IPS DF 6.9 (cell line): ENCODE measurements at places on chromosomes 7 and 10.

DNA sequence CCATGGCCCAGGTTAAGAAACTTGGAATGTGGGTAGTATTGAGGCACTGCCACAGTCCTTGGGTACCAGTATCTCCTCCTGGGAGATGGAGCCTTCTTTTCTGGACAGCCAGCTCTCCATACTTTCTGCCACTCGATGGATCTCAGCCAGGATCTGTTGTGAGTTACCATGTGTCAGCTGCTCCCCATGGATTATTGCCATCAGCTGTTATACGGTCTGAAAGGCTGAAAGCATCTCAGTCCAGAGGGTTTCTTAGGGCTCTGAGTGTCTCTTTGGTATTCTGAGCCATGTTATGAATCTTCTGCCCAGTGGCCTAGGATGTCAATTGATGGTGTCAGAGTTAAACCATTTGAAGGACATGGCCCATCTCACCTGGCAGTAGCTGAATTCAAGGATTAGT lies 197.5 kb downstream of the C7orf25 start:
- DNase-seq, result no peak

DNA sequence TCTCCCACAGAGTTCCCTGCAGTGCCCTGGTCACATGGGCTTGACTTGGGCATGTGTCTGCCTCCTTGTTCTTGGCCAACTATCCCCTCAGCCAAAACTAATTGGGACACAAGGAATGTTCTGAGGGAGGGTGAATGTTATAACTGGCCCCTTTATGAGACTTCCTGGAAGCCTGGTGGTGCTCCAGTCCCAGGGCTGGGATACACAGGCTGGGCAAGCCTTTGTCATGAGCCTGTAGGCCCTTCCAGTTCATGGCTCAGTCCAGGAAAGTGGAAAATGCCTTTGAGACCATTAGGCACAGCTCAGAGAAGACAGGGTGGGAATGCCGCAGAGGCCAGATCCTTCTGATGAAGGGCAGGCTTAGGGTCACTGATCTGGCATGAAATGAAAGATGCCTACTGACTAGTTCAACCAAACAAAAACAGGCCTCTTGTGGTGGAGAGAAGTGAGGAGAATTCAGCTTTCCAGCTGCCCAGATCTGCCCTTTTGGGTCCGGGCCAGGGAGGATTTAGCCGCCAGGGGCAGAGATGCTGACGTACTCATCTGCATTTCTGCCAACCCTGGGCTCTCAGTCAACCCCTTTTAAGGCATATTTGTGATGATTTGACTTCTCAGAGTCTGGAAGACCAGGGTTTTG lies 961.5 kb downstream of the KCNMA1 start:
- DNase-seq, result no peak

DNA sequence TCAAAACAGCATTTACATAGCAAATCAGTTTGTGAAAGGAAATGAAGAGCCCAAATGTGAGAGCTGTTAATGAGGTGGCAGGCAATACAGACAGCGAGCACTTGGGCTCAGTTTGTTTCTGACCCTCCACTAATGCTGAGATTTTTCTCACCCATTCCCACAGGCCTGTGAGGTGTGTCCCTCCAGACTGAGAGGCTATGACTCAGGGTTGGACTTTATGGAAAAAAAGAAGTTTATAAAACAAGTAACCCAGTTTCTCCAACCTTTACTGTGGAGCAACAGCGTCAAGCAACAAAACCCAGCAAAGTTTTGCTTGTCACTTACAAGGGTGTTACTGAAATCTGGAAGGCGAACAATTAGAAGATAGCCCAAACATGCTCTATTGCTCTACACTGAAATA lies 4.9 kb upstream of the FEZF1 start:
- no peak for DNase-seq

- no peak for DNase-seq
Measured at GRCh38 chr10:126663328-126663727, 7.2 kb downstream of the C10orf90 start.

DNA sequence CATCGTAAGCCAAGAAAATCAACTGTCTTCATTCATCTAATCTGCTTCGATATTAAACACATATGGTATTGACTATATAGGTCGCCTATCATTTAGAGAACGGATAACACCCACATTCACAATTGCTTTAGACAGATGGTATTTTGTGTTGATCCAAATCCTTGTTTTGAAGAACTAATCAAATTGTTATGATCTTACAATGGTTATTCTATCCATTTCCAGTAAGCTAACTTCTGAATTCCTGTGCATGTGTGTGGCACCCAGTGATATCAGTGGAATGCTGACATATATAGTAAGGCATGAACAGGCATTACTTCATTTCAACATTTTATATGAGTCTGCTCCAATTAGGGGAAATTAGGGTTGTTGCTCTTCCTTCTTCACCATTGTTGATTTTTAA lies 98.8 kb downstream of the SEMA3E start:
- DNase-seq, result no peak

- DNase-seq, result no peak
Measured at GRCh38 chr7:104962781-104963180, 51.2 kb upstream of the KMT2E start.

DNA sequence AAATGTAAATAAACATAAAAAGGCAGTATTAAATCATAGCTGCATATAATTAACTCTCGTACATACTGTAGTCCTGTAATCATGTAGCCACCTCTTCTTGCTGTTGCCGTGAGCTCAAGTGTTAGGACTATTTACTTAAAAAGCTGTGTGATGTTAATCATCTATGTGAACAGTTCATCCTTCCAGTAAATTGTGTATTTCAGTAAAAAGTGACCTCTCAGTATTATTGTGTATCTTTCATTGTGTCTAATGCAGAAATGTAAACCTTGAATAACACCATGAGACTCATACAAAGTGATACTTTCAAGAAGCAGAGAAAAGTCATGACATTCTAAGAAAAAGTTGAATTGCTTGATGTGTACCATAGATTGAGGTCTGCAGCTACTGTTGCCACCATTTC lies 38.0 kb downstream of the ADD3 start:
- no peak for DNase-seq

- no peak for DNase-seq
Measured at GRCh38 chr10:51196508-51197175, 122.4 kb downstream of the PRKG1 start.

DNA sequence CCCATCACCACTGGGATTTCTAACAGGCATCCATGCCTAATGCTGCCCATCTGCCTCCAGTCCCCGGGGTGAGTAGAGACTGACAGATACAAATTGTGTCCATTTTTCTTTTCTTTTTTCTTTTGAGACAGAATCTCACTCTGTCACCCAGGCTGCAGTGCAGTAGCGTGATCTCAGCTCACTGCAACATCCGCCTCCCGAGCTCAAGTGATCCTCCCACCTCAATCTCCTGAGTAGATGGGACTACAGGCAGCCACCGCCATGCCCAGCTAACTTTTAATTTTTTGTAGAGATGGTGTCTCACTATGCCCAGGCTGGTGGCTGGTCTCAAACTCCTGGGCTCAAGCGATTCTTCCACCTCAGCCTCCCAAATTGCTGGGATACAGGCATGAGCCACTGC lies 7.6 kb upstream of the CPN1 start:
- no peak for DNase-seq

DNA sequence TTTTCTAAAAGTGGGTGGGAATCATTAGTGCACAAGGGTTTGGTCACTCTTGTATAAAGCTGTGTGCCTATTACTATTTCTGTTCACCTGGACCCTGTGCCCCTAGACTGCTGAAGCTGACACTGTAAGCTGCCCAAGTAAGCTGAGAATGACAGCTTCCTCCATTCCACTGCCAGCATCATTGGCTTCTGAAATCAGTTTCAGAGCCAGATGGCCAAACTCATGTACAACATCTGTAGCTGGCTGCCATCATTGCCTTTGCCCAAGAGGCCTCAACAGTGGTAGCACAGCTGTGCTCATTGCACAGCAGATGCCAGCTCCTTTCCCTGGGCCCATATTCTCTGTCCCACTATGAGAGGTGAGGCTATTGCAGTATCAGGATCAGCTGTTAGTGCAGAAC lies 165.7 kb downstream of the CPEB3 start:
- DNase-seq, result no peak

DNA sequence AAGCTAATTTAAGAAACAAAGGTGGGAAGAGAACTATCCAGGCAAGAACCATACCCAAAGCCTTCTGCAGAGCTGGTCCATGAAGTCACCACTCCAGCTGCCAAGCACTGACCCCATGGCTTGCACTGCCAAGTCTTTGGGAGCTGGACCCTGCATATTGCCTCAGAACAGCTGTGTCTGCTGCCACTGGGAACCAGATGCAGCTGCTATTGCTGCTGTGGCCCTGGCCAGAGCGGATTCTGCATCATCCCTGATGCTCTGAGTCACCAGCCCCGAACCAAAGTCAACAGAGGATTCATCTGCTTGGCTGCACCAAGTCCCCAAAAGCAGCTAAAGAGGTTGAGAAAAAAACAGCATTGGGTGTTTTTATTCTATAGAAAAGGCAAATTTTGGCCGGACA lies 39.2 kb upstream of the GSAP start:
- no peak for DNase-seq

- DNase-seq, result no peak
Measured at GRCh38 chr7:135195968-135196629, 15.2 kb downstream of the WDR91 start.

DNA sequence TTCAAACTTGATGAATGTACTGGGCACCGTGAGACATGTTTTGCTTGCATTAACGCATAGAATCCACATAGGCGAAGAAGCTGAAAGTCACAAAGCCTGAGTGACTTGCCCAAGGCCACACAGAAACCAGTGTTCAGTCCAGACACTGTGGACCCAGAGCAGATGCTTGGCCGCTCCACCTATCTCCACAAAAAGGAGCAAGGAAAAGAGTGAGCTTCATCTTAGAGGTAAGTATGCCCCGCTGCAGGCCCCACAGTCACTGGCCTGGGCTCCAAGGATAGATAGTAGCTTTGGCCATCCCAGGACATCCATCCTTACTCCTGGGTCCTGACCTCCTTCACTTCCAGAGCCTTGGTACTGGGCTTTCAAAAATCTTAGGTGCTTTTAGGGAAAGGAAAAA lies 60.1 kb upstream of the SAMD8 start:
- no peak for DNase-seq

DNA sequence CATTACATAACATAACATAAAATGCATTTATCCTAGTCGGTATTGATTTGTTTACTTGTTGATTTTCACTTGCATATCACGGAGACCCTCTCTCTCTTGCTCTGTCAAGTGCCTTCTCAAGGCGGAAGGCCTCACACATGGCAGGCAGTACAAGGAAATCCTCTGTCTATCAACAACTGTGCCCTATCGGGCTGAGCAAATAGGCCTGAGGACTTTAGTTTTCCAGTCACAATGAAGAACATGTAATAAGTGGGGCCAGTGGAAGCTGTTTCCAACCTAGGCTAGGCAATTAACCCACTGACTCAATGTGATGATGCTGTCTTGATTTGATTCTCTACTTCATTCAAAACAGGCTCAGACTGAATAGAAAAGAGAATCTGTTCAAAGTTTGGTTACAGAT lies 44.9 kb upstream of the KMT2C start:
- no peak for DNase-seq

GRCh38 chr10:2459713-2460112 lies 607.6 kb upstream of the PFKP start:
- DNase-seq, result no peak

DNA sequence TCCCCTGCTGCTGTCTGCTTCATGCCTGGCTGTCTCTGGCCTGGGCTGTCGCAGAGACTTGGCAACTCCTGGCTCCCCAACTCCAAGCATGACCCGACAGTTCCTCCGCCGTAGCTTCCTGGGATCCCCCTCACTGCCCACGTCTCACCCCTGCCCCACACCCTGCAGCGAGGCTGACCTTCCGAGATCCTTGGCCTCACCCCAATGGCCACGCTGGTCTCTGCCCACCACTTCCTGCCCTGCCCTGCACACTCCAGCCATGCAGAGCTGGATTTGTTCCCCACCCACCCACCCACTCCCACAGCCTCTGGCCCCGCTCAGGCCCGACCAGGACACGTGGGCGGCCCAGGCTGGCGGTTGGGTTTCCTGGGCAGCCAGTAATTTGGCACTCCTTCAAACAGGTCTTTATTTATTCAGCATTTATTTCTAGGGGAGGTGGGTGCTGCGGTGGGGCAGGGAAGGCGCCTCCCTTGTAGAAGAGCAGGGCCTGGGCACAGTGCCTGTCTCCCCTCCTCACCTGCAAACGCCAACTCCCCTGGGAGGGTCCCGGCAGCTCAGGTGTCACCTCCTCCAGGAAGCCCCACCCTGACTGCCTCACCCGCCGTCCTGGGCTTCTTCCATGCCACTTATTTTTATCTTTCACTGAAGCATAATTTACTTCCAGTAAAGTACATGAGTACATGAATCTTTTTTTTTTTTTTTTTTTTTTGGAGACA lies 25.5 kb downstream of the GTF2IRD1 start:
- DNase-seq, result no peak

DNA sequence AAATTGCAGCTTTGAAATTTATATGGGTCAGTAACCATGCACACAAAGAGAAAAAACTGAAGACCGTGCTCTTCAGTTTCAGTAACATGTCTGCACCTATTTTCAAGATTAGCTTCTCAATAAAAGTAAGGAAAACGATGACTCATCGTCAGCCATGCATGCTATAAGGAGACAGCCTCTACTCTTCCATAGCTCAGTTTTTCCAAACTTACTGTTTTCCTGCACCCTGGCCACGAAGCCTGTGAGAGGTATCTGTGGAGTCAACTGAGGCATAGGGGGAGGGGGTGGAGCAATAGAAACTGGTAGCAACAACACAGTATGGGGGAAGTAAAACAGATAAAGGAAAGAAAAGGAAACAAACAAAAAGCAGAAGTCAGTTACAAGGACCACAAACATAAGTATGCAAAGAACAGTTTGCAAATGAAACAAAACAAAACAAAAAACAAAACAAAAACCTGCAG lies 58.0 kb downstream of the PDSS1 start:
- DNase-seq, result no peak

GRCh38 chr7:101956130-101956529 lies 138.7 kb downstream of the CUX1 start:
- no peak for DNase-seq

- DNase-seq, result no peak
Measured at GRCh38 chr10:132448248-132448731, 51.3 kb downstream of the PWWP2B start.

DNA sequence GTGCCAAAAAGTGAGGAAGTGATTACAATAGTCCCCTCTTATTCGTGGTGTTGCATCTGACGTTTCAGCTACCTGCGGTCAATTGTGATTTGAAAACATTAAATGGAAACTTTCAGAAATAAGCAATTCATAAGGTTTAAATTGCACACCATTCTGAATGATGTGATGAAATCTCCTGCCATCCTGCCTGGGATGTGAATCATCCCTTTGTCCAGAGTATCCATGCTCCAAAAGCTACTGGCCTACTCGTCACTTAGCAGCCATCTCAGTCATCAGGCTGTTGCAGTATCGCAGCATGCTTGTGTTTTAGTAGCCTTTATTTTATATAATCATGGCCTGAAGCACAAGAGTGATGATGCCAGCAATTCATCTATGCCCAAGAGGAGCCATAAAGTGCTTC lies 97.7 kb upstream of the CDCA7L start:
- no peak for DNase-seq

- no peak for DNase-seq
Measured at GRCh38 chr10:78063236-78063635, 29.6 kb downstream of the RPS24 start.

DNA sequence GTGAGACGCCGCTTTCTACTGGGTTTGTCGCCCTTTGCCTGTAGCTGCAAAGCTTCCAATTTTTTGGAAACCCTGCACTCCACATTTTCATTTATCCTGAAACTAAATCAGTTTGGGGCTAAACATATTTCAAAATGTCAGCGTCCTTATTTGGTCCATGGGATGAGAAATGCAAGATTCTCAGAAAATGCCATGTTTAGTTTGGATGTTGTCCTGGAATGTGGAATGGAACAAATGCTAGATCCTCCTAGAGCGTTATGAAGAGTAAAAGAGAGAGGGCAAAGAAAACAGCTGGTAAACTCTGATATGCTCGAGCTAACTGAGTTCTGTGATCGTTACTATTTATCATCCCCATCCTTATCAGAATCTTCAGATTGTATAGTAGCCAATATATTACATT lies 236.9 kb downstream of the KLF6 start:
- no peak for DNase-seq
